ENCODE measurements at places on chromosomes 7 and 10.
A peak's percentile ranks its signal among the peaks of the same experiment; 100 is the strongest.

DNA sequence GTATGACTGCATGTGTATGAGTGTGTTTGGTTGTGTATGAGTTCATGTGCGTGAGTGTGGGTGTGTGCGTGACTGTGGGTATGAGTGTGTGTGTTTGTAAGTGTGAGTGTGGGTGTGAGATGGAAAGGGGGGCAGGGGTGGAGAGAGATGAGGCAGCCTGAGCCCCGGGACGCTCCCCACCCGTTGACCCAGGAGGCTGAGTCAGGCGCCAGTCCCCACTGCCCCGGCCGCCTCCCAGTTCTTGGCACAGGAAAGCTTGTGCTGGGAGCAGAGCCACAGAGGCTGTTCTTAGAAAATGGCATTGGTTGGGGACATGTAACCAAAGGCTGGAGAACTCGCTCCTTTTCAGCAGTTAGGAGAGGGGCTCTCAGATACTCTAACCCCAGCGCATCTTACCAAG lies 27.8 kb upstream of the NUB1 start:
- no peak for DNase-seq

GRCh38 chr10:61475449-61475873 lies 22.3 kb upstream of the TMEM26 start:
- DNase-seq, result no peak

GRCh38 chr7:70614237-70615045 lies 517.5 kb upstream of the GALNT17 start:
- DNase-seq, result peak; percentile 60

GRCh38 chr10:191703-192518 lies 56.7 kb downstream of the ZMYND11 start:
- DNase-seq, result no peak

DNA sequence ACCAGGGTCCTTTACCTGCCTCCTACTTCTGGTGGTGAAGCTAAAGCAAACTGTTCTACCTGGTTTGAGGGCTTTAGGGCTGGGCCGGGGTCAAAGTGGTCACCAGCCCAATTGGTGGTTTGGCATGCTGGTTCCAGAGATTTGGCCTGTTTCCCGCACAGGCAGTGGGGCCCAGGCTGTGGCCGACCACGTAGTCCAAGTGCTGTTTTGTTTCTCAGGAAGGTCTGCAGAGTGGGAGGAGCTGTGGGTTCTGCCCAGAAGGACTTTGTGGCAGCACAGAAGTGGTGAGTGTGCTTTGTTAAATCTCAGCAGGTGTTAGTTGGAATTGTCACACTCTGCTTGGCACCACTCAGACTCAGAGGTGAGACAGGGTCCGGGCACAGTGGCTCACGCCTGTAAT lies 85.8 kb downstream of the MKX start:
- DNase-seq, result no peak
